AG20443 (cell line): ENCODE measurements at places on chromosomes 5 and 9.

GRCh38 chr5:111472096-111472495 lies 40.2 kb downstream of the STARD4 start:
- DNase-seq, result no peak

- peak; percentile 89 for DNase-seq
Observed at GRCh38 chr9:136564379-136564988, 18.6 kb upstream of the NOTCH1 start.

GRCh38 chr5:114636271-114636670 lies 274.4 kb downstream of the KCNN2 start:
- DNase-seq, result no peak

DNA sequence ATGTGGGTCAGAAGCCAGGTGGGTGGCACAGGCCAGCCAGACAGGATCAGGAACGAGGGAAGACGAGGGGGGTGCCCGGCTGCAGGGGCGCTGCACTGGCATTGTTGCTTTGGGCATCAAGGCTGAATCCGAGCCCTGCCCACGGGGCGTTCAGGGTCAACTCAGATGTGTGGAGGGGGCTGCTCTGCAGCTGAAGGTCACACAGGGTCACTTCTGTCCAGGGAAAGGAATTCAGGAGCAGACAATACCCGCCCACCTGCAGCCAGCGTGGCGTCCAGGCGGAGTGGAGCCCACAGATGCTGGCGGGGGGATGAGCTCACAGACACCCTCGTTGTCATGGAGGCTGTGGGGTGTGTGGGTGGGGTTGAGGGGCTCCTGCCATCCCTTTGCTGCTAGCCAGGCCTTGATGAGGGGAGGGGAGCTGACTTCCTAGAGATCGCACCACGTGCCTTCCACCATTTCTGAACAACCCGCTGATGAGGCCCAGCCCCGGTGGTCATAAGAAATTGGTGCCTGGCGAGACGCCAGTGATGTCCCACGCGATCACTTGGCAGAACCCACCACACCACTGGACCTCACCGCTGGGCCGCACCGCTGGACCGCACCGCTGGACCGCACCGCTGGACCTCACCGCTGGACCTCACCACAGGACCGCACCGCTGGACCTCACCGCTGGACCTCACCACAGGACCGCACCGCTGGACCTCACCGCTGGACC lies 31.2 kb downstream of the MRPL36 start:
- DNase-seq, result no peak

GRCh38 chr9:31323726-31324444 lies 1060.6 kb upstream of the ACO1 start:
- no peak for DNase-seq

DNA sequence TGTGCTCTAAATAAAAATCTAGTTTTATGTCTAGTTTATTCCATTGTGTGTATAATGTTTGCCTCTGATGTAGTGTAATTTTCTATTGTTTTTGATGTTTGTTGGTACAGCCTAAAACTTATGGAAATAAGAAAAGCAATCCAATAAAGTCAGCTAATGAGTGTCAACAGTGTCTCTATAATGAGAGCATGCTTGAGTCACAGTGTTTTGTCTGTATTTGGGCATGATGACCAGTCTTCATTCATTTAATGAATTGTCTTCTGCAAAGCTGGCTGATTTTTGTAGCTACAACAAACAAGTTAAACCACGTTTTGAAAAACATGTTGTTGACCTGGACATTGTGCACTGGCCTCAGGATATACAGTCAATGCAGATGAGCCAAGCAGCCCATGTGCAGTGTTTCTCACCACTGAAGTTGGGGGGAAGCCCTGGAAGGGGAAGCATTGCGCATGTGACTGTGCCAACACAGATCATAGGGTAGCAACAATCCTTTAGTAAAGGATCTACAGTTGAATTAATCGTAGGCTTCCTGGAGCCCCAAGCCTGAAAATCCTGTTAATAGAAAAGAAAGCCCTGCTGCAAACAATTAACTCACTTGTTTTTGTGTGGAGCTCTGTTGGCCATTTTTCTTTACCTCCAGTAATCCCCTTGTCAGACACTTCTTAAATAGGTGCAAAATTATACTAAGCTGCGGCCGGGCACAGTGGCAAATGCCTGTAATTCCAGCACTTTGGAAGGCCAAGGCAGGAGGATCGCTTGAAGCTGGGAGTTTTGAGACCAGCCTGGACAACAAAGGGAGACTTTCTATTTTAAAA lies 88.0 kb downstream of the INIP start:
- DNase-seq, result no peak

DNA sequence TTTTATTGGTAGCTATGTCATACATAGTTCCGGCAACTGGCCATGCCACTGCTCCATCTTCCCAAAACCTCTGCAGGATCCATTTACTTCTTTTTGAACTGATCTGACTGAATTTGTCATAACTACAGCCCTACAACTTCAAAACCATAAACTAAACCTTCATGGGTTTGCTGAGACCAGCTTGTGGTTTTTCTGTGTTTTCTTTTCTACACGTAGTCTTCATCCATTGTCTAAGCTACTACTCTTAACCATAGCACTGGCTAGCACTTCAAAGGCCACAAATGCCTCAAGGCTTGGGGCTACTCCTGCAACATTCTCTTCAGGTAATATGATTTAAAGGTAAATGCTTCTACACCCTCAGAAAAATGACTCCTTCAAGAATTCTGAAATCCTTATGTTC lies 9.0 kb upstream of the KIF2A start:
- DNase-seq, result no peak

- DNase-seq, result no peak
Observed at GRCh38 chr9:121302341-121302740, 34.4 kb downstream of the GSN start.

DNA sequence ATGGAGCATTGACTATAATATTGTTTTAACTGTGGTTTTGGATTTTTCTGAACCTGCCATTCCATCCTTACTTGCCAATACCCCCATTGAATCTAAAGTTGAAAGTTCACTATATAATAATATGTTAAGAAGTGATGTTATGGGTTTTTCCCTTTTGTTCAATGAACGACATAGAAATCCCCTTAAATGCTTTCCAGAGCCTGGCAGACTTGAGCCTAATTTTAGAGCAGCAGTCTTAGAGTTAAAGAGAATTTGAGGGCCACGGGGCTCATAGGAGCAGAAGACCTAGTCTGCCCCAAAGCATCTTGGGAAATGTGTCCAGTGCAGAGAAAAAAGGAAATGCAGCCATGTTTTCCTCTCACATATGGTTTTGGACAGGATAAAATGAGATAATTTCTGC lies 146.1 kb upstream of the SLC44A1 start:
- DNase-seq, result no peak

DNA sequence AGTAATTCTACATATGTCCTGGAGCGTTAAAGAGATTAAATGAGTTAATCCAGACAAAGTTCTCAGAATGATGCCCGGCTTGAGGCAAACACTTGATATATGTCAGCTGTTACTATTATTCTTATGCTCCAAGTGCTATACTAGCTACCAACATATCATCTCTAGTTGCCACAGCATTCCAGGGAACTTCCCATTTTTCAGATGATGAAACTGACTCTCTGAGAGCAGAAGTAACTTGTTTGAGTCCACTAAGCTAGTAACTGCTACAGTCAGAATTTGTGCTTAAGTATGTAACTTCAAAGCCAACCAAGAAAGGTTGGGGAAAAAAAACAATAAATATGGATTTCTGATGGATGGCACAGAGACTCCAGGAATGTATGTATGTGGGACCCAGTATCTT lies 98.1 kb downstream of the CDK5RAP2 start:
- DNase-seq, result no peak

DNA sequence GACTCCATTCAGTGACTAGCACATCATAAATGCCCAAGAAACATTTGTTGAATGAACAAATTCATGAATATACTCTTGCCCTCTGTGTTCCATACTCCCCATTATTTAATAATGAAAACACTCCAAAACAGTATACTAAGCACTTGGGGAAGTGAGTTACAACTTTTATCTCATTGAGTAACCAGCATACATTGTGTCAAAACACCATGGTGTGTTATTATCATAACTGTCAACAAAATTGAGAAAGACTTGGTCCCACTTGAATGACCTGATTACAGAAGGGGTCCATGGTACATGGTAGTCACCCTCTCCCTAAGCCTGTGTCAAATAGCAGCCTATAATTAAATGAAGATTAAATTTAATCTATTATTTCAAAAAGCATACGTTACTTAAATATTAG lies 16.2 kb downstream of the ANKH start:
- DNase-seq, result no peak

DNA sequence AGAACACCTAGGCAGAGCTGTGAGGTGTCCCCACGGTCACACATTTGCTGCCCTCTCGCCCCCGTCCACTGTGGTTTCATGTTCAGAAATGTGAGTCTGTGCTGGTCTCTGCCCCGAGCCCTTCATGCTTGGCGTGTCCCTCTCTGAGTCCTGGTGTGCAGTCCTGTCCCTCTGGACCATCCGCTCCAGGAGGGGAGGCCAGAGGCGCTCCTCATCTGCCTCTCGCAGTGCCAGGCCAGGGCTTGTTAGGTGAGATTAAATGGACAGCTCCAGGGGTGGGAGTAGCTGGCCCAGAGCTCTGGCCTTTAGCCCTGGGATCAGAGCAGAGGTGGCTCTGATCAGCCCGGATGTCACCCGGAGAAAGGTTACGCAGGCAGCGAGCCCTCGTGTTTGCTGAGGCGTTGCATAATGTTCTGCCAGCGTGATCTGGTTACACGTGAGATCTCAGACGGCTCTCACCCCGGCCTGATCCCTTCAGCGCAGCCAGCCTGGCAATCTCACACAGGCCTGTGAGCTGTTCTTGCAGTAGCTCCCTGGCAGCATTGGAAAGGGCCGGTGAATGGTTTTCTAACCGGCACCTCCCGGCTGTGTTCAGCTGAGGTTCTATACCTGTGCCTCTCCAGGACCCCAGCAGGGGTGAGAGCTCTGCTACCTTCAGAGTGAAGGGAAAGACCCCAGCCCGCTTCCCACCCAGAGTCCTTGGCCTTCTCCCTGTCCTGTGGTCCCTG lies 24.5 kb downstream of the PTGES2 start:
- DNase-seq, result no peak

- peak; percentile 92 for DNase-seq
Observed at GRCh38 chr9:86766912-86767311, 180.4 kb downstream of the GAS1 start.

- DNase-seq, result no peak
Observed at GRCh38 chr5:178489271-178489976, 100.8 kb downstream of the COL23A1 start.

- peak; percentile 53 for DNase-seq
Observed at GRCh38 chr9:78443946-78444345, 147.0 kb downstream of the PSAT1 start.

GRCh38 chr5:151042453-151043093 lies 22.2 kb downstream of the GPX3 start:
- no peak for DNase-seq

- DNase-seq, result peak; percentile 28
Observed at GRCh38 chr9:75855509-75855908, 35.0 kb upstream of the PCSK5 start.

DNA sequence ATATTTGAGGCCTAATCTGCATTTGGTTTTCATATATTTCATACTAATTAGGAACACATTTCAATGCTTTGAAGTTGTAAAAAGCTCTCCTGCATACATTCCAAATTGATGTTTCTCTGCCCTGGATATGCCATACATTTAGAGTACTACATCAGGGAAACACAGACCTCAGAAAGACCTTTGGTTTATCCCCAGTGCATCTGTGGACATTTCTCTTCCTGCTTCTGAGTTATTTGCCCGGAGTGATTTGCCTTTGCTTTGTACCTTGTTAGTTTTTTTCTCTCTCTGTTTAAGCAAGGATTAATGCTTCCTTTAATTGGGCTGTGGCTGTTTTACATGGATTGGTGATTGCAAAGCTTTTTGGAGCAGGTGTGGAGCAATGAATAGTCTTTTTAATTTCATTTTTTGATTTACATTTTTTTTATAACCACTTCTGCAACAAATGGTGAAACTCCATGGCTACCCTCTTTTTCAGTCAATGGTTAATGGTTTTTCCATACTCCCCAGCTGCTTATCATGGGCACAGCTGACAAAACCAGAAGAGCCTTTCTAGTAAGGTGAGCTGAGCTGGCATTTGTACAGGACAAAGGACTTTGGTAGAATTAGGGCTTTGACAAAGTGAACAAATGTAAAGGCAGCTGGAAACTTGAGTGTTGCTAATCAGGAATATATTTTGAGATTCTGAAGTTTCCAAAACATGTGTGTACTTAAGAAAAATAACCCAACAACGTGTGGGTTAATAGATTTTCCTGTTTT lies 54.2 kb downstream of the ZSWIM6 start:
- no peak for DNase-seq

DNA sequence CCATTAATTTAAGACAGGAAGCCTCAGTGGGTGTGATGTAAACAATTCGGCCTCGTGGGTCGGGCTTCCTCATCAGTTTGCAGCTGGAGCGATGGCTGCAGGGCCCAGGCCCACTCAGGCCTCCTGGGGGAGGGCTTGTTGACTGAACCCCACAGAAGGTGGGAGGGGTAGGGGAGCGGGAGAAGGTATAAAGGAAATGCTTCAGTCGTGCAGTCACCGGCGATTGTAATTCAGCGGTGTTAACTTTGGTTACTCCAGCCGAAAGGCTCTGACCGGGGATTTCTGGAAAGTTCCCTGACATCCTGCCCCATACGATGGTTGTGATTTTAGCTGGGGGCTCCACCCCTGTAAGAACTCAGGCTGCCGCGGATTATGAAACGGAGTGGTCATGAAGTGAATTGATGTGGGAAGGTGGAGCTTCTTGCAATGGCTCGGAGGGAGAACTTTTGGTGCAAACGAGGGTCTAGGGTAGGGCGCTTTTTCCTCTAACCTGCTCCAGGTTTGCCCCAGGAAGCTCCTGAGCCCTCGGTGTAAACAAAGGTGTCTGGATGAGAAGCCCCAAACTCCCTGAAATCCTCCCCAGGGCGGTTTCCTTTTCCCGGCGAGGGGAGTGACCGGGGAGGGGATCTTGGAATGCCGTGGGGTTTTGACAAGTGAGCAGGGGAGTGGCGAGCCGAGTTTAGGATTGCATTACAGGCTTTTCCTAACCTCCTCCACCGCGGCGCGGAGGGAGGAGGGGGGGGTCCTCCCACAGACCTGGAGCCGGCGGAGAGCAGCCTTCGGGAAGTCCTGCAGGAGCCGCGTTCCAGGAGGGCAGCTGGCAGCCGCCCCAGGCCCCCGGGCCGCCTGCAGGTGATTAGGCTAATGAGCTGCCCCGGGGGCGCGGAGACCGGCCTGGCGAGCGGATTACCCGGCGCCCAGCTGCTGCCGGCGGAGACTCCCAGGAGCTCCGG lies 215.5 kb downstream of the PDZD2 start:
- DNase-seq, result peak; percentile 37

- DNase-seq, result peak; percentile 50
Observed at GRCh38 chr5:34415559-34416198, 240.4 kb upstream of the RAI14 start.

- no peak for DNase-seq
Observed at GRCh38 chr5:6221141-6221626, 157.2 kb downstream of the MED10 start.
